Uterine smooth muscle cell (primary cell): ENCODE measurements at places on chromosomes 1 and 21. TPM values are rescaled to one million over a fixed set of nuclear protein-coding genes. Genes with fewer than 3 reads are reported as not detected.

The GJB5 gene
- not detected in 2 replicates for total RNA-seq

The LPAR3 gene
- 16.7 and 24.3 TPM in 2 replicates for total RNA-seq

The COL24A1 gene
- total RNA-seq: 0.87 and 1.3 TPM in 2 replicates

The ALPL gene
- total RNA-seq: 4.2 and 6.7 TPM in 2 replicates
